ENCODE measurements at places on chromosomes 1 and 21.

DNA sequence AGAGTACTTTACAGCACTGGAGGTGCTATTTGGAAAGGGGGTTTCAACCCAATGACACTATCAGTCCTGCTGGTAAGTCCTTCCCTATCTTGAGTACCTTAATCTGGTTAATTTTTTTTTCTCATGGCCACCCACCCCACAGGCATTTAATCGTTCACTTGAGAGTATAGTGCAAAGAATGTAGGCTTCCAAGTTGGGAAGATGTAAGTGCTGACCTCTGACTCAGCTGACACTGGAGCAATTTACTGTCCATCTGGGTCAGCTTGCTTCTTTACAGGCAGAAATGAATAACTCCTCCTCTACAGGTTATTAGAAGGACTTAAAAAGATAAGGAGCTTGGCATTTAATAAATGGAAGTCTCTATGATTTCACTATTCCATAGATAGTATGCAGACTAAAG is 89.6 kb downstream of the AK5 start:
- no peak for DNase-seq

DNA sequence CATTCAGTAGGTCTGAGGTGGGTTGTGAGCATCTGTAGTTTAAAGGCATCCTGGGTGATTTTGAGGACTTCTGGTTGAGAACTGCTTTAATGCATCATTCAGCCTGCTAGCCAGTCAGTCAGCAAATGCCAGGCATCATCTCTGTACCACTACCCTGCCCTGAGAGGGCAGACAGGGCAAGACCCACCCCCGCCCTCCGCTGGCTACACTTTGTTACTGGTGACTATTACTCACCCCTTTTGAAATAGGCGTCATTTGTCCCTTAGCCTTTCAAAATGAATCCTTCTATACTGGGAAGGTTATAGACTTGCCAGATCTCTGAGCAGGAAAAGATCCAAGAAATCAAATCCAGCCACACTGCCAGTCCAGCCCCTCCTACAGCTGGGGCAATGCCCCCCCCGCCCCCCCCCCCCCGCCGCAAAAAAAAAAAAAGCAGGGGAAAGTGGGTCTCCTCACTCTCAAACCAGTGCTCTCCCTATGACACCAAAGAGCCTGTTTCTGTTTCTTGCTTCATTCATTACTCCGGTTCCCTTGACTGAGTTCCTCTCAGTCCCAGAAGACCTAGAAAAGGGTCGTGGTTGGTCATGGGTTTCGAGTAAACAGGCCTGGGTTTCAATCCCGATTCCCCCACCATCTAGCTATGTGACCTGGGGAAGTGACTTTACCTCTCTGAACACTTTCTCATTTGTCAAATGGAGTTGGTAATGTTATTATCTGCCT is 4.4 kb downstream of the SELENON start:
- no peak for DNase-seq

- DNase-seq: no peak
Observed at GRCh38 chr1:24094554-24094953, 17.4 kb downstream of the MYOM3 start.

GRCh38 chr1:244234009-244234643 is 183.0 kb downstream of the ZBTB18 start:
- no peak for DNase-seq

- no peak for DNase-seq
Observed at GRCh38 chr1:18893120-18893519, 9.2 kb downstream of the ALDH4A1 start.

- no peak for DNase-seq
Observed at GRCh38 chr1:2279210-2279639, 51.1 kb downstream of the SKI start.

GRCh38 chr1:61084491-61085031 is 2.2 kb downstream of the NFIA start:
- DNase-seq: peak; percentile 37

DNA sequence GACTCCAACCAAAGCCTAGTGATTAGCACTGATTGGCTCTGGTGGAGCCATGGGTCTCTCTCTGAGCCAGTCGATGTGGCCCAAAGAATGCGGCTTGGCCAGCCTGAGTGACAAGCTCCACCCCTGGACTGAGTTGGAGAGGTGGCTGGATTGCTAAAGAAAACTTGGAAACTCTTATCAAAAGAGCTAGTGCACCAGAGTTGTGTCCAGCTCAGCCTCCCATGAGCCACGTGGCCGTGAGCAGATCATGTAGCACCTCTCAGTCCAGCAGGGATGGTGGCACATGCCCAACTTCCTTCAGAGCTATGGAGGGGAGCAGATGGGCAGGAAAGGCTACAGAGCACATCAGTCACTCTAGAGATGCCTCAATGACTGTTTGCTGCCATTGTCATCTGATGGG is 142.8 kb upstream of the VAMP3 start:
- no peak for DNase-seq

- no peak for DNase-seq
Observed at GRCh38 chr1:156899956-156900718, 6.6 kb downstream of the PEAR1 start.

DNA sequence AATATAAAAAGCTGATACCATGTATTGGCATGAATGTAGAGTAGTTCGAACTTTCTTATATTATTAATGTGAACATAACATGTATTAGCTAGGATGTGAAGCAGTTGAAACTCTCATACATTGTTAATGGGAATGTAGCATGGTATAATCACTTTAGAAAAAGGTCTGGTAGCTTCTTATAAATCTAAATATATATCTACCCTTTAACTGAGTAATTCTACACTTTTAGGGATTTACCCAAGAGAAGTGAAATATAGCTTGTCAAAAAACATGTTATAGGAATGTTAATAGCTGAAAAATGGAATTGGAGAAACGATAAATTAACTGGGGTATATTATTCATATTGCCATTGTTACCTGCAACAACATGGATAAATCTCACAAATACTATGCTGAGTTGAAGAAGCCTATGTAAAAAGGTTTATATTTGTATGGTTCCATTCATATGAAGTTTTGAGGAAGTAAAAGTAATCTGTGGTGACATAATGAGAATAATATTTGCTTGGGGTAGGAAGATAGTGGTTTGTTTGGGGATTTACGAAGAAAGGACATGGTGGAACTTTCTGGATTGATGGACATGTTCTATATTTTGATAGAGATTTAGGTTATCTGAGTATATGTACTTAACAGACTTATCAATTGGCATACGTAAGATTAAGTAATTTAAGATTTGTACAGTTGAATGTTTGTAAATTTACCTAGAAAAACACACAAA is 76.6 kb downstream of the MAST2 start:
- no peak for DNase-seq
